Stimulated activated CD4-positive, alpha-beta T cell treated with anti-CD3 and anti-CD28 coated beads, Interleukin-4, amount 100 ng/mL, for 24 hours (primary cell): ENCODE measurements at places on chromosomes 4 and X.

DNA sequence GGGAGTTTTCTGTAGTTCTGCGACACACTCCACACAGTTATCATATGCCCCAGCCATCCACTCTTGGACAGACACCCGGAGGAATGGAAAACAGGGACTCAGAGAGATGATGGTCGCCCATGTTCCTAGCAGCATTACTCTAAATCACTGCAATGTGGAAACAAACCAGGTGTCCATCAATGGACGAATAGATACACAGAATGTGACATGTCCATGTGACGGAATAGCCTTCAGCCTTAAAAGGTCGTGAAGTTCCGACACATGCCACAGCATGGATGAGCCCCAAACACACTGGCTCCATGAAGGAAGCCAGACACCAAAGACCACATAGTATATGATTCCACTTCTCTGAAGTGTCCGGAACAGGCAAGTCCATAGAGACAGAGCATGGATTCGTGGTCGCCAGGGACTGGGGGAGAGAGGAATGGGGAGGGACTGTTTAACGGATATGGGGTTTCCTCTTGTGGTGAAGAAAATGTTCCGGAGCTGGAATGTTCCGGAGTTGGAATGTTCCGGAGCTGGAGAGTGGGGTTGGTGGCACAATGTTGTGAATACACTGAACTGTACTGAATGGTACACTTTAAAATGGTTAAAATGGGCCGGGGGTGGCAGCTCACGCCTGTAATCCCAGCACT lies 28.7 kb upstream of the AFAP1 start:
- DNase-seq, result no peak

GRCh38 chrX:56726605-56727004 lies 2.4 kb upstream of the NBDY start:
- DNase-seq, result peak; percentile 9

GRCh38 chr4:186416451-186417060 lies 138.8 kb downstream of the MTNR1A start:
- DNase-seq, result no peak

DNA sequence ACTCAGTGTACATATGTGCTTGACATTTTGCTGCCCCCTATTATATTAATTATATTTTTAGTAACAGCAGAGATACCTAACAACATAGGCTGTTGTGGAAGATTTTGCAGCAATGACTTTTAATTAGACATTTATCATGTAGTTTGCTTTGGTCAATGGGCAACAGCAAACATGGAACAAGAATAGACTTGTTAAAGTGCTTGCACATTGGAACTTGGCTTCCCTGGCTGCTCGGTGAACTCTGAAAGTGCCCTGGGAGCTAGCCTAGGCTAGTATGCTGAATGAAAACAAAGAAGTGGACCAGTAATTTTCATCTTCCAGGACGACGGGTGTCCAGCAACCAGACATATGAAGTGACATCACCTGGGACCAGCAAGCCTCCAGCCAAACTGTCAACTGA lies 1157.1 kb downstream of the ARAP2 start:
- DNase-seq, result no peak

GRCh38 chrX:125132274-125132673 lies 187.4 kb upstream of the TEX13C start:
- DNase-seq, result peak; percentile 3

GRCh38 chr4:118113220-118113619 lies 78.9 kb downstream of the NDST3 start:
- DNase-seq, result no peak

DNA sequence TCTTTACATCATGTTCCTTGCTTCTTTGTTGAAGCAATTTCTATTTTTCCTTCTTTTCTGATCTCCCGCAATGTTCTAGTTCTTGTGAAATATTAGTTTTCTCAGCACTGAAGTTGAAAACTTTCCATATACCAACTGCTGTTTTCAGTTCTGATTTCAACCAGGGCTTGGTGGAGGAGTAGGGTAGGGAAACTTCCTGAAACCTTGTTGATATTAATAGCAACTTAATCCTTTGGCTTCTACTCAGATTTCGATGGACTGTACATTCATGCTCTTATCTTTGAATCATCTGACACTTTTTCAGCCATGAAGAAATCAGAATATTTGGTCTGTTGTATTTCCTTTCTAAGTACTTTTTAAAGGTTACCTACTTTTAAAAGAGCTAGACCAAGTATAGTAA lies 315.8 kb downstream of the RPA4 start:
- no peak for DNase-seq

DNA sequence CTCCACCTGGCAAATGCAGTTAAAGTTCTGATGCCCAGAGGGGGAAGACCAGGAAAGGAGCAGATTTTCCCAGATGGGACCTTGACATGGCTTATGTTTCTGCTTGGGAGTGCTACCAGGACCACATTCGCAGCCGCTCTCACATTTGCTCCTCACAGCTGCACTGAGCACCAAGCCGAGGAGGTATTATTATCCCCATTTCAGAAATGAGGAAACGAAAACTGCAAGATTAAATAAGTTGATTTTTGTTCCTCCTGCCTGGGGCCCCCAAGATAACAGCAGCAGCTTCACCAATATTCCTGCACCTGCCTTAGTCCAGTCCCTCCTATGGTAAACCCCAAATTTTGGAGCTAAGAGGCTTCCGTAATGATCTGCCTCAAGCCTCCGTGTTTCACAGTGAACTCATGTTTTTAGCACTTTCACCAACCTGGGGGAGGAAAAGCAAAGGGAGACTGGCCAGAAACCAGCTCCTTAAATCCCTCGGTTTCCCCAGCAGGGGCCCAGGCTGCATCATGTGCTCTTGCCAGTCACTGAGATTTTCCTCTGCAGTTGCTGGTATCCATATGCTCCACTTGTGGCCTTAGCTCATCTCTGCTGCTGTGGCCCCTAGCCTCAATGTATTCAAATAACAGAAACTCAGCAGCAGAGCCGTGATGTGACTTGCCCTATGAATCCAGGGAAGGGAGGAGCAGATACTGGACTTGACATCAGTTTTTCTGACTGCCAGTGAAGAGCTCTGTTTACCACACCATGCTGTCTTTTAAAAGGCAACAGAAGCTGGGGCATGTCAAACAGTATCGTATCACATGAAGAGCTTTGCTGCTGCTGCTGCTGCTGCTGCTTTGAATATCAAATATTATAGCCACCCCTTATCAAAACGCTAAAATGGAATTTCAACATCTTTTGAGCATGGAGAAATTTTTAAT lies 95.5 kb upstream of the KLHL13 start:
- DNase-seq, result no peak

DNA sequence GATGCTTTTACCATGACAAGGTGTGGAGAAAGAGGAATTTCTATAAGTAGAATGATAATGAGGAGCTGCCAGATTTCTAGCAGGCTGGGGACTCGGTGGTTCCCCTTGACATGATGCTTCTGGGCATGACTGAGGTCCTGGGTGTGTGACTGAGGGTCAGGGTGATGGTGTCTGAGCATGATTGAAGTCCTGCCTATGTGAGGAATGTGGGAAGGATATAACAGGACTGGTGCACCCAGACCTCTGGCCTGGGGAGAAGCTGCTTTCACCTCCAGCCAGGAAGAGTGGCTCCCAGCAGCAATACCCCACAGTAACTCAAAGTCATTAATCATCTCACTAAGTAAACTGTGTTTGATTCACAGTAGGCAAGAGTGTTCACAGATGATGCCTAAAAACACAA lies 17.4 kb downstream of the SORBS2 start:
- no peak for DNase-seq

DNA sequence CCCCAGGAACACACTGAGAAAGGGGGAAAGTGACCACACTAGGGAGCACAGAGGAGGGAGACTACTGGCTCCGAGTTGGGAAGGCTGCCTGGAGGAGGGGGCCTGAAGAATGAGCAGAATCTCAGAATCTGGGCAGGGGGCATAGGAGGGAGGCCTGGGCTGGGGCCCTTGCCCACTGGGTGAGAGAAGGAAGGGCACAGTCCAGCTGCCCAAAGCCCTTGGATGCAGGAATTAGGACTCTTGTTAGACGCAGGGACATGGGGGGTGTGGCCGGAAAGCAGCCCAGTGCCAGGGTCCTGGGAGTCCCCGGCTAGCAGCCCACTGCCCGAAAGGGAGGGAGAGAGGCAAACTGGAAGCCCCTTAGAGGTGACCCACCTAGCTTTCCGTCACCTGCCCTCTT lies 1.9 kb upstream of the DUSP9 start:
- no peak for DNase-seq

GRCh38 chr4:171714791-171715454 lies 98.3 kb upstream of the GALNTL6 start:
- DNase-seq, result no peak

DNA sequence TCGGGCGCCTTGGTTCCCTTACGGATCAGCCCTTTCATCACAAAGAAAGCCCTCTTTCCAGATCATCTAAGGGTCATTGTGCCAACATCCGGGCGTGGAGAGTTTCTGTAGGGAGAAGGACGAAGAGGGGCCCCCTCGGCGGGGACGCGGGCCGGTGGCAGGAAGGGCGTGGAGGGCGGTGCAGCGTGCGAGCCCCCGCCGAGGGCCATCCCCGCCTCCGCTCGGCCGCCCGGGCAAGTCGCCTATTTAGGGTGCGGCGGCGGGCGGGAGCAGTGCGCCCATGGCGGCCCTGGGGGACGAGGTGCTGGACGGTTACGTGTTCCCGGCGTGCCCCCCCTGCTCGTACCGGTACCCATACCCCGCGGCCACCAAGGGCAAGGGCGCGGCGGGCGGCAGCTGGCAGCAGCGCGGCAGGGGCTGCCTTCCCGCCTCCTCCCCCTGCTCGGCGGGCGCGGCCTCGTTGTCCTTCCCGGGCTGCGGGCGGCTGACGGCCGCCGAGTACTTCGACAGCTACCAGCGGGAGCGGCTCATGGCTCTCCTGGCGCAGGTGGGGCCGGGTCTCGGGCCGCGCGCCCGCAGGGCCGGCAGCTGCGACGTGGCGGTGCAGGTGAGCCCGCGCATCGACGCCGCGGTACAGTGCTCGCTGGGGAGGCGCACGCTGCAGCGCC lies at the start of gene ZAR1:
Gene ZAR1, plus strand, starts transcription at position 241 of the 668 bp plus-strand sequence. Its CDS starts 40 bp downstream, at position 281.
- DNase-seq, result no peak

DNA sequence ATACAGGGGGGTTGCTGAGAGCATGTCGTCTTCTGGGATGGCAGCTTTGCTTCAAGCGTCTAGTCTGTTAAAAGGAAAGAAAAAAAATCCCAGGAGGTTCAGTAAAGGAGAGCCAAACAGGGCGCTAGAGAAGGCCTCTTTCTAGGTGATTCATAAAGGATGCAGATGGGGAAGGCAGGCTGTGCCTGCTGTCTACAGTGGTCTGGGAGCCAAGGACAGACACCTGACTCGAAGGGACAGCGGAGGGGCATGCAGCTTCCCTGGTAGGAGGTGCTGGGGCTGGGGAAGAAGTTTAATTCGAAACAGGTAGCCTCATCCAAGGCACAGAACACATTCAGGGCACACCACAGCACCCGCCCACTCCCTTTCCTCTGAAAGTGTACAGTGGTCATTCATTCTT lies 19.9 kb downstream of the BCOR start:
- DNase-seq, result no peak

DNA sequence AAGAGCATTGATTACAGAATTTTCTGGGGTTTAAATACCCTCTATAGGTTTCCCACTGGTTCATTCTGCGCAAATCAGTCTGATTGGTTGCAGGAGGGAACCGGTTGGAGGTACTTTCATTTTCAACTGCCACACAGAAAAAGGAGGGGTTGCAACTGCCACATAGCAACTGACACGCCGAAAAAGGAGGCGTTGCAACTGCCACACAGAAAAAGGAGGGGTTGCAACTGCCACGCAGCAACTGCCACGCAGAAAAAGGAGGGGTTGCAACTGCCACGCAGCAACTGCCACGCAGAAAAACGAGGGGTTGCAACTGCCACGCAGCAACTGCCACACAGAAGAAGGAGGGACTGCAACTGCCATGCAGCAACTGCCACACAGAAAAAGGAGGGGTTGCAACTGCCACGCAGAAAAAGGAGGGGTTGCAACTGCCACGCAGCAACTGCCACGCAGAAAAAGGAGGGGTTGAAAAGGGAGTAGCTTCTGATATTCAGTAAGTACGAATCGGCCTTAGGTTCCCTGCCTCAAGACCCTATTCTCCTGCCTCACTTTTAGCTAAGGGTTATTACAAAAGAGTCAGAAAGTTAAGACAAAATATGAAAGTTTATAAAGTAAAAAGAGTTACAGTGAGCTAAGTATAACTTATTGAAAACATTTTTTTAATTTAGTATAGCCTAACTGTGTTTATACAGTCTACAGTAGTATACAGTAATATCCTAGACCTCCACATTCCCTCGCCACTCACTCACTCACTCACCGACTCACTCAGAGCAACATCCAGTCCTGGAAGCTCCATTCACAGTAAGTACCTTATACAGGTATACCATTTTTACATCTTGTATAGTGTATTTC lies 431.8 kb downstream of the KCTD8 start:
- no peak for DNase-seq

GRCh38 chr4:156188596-156188995 lies 234.9 kb upstream of the CTSO start:
- no peak for DNase-seq

- DNase-seq, result no peak
Observed at GRCh38 chr4:184657144-184657543, 7.6 kb downstream of the PRIMPOL start.

DNA sequence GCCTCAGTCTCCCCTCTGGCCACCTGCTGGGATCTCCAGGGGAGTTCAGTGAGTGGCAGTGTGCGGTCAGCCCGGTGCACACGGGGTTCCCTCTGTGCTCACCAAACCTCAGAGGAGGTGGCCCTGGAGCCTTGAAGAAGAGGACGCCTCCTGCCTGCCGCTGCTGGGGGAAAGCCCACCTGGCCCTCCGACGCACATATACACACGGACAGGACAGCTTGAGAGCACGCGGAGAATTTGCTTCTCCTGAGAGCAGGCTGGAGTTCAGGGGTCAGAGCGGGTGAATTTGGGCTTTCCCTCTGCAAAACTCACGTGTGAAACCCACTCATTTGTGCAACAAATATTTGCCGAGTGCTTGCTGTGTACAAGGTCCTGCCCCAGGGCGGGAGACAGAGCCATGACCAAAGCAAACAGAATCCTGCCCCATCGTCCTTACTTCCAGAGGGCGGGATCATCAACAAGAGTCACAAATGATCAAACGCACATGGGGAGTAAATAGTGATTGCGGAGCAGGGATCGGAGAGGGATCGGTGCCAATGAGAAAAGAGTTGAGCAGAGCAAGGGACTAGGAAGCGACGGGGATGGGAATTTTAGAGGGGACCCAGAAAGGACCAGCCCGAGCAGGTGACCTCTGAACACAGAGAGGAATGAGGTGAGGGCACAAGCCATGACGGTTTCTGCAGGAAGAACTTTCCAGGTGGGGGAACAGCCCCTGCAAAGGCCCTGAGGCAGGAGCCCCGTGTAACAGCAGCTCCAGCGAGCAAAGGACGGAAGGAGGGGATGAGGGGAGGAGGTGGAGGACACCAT lies 17.6 kb downstream of the BLOC1S4 start:
- DNase-seq, result no peak

DNA sequence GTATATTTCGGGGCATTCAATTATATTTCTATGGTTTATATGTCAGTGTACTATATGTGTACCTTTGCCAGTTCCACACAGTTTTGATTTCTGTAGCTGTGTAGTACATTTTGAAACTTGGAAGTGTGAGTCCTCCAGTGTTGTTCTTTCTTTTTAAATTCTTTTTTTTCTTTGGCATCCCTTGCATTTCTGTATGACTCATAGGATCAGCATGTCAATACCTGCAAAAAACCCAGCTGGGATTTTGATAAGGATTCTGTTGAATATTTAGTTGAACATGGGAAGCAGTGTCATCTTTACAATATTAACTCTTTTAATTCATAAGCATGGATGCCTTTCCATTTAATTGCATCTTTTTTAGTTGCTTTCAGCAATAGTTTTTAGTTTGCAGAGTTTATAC lies 100.0 kb downstream of the SH3BGRL start:
- no peak for DNase-seq
